ENCODE measurements at places on chromosomes 13 and 19.

- DNase-seq: no peak
Observed at GRCh38 chr13:110902370-110902769, 12.5 kb downstream of the ANKRD10 start.

DNA sequence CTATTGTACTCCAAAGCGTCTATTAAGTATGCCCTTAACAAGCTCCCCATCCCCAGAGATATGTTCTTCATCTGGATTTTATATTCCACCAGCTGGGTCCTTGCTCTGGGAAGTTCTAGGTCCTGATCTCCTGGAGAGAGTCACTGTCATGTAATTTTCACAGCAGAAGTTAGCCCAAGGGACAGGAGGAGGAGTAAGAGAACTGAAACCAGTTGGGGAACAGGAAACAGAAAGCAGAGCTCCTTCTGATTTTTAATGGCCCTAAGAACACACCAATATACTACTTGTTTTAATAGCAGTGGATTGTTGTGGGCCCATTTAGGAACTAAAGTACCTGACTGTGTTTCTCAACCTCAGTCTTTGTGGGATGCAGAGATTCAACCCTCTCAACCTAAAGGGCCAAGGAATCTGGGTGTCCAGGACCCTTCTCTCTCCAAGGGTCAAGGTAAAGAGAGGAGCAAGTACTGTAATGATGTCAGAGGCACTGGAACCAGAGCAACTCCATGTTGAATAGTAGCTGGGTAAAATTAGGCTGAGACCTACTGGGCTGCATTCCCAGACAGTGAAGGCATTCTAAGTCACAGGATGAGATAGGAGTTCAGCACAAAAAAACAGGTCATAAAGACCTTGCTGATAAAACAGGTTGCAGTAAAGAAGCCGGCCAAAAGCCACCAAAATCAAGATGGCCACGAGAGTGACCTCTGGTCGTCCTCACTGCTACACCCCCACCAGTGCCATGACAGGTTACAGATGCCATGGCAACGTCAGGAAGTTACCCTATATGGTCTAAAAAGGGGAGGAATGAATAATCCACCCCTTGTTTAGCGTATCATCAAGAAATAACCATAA is 8.1 kb upstream of the FPR3 start:
- no peak for DNase-seq

GRCh38 chr13:26255691-26256277 is 1.9 kb downstream of the CDK8 start:
- peak; percentile 36 for DNase-seq

DNA sequence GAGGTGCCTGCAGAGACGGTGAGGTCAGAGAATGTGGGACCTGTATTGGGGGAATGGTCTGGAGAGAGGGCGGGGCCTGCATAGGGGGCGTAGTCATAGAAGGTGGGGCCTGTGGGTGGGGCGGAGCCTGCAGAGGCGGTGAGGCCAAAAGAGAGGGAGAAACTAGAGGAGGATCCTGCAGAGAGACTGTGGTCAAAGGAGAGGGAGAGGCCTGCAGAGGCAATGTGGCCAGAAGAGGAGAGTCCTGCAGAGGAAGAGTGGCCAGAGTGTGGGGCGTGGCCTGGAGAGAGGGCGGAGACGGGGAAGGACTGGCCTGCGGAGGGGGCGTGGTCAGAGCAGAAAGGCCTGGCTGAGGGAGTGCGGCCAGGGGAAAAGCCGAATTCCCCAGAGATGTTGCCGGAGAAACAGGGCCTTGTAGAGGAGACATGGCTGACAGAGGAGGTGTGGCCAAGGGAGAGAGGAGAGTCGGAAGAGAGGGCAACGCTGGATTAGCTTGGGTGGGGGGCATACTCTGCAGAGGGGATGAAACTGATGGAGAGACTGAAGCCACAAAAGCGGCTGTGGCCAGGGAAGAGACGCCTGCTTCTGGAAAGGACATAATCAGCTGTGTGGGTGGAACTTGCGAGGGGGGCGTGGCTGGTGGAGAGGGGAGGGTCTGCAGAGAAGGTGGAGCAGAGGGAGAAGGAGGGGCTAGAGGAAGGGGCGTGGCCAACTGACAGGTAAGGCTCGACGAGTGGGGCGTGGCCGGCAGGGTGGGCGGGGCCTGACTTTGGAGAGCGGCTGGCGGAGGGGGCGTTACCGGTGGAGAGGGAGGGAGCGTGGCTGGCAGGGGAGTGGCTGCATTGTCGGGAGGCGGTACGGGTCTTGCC is 2.5 kb downstream of the PRR36 start:
- DNase-seq: peak; percentile 90

DNA sequence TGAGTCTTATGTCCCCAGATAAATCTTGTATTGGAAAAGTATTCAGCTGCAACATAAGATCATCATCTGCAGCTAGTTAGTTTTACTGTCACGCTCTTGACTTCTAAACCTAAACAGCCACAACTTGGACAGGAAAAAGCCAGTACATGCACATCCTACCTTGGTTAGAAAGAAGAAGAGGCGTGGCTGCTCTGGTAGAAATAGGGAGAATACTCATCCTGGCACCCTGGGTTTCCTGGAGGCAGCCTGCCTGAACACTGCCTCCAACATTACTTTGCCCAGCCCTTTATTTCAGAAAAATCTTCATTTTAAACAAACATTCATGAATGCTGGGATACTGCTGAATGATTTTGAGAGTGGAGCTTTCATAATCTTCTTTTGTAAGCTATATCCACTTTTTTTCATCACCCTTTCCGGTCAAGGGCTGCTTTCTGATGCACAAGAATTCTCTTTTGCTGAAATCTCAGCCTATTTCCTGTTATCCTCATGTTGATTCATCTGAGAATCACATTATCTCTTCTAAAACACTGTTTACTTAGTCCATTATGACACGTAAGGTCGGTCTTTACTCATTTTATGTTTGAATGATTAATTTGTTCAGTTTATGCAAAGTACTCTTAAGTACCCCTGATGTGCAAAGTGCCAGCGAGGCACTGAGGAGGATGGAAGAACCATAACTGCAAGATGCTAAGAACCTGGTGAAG is 55.2 kb downstream of the STARD13 start:
- no peak for DNase-seq

- DNase-seq: no peak
Observed at GRCh38 chr19:51521781-51522180, 9.7 kb downstream of the SIGLEC6 start.

DNA sequence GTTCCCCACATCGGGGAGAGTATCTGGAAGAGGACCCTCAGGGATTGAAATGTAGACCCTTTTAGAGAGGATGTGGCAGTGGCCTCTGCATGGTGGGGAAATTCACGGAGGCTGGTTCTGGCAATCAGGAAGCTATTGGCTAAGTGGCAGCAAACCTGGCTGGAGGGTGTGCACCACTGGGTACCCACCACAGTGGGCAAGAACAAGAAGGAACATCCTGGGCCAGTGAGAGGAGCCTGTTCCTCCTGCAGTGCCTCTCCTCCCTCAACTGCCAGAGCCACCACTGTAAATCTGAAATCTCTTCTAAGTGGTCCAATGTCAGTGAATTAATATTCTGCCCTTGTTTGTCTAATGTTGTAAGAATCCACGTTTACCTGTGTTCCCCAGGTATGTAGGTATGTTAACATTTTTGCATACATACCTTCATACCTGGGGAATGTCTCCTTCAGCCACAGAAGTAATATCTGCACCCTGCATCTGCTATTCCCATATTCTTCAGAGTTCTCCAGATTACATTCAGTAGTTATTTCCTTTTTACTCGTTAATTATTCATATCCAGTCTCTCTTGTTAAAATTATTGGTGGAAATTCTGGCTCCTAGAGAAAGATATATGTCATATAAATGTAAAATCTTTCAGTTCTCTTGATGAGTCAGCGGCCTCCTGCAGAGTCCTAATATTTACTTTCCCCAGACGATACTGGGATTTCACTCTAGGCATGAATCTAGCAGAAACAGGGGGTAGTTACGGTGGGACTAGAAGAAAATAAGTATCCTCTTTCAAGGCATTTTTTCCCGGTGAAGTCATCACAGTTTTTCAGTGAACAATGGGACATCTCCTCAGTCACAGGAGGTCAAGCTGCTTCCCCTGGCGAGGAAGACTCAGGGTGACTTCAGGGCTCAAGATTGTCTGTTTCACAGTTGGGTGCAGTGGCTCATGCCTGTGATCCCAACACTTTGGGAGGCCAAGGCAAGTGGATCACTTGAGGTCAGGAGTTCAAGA is 148.3 kb downstream of the MYO16 start:
- no peak for DNase-seq

- peak; percentile 67 for DNase-seq
Observed at GRCh38 chr13:35953537-35954206, 177.5 kb downstream of the DCLK1 start.

- no peak for DNase-seq
Observed at GRCh38 chr19:23241419-23241818, 8.8 kb downstream of the ZNF724 start.

GRCh38 chr19:55041627-55042343 is 3.7 kb upstream of the GP6 start:
- DNase-seq: no peak

GRCh38 chr19:23957660-23958281 is 43.1 kb downstream of the ZNF726 start:
- DNase-seq: peak; percentile 60

- DNase-seq: no peak
Observed at GRCh38 chr13:107977071-107977574, 238.2 kb downstream of the LIG4 start.

DNA sequence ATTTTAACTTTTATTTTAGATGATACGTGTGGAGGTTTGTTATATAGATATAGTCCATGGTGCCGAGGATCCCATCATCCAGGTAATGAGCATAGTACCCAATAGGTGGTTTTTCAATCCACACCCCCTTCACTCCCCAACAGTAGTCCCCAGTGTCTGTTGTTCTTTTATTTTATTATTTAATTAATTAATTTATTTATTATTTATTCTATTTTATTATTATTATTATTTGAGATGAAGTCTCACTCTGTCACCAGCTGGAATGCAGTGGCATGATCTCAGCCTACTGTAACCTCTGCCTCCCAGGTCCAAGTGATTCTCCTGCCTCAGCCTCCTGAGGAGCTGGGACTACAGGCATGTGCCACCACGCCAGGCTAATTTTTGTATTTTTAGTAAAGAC is 2086.2 kb downstream of the PCDH9 start:
- no peak for DNase-seq

DNA sequence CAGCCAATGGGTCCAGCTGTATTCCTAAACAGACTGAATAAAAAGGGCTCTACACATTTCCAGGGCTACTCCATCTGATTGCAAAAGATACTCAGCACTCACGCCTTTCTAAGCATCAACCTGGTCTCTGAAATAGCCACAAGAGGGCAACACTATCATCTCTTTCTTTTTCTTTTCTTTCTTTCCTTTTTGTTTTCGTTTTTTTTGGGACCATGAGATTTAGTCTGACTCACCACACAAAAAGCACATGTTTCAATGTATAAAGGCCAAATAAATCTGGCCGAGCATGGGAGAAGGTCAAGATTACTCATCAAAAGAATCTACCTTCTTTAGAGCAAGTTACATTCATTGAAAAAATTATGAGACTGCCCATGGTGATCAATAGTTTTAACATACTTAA is 805.6 kb upstream of the ARGLU1 start:
- DNase-seq: peak; percentile 82

DNA sequence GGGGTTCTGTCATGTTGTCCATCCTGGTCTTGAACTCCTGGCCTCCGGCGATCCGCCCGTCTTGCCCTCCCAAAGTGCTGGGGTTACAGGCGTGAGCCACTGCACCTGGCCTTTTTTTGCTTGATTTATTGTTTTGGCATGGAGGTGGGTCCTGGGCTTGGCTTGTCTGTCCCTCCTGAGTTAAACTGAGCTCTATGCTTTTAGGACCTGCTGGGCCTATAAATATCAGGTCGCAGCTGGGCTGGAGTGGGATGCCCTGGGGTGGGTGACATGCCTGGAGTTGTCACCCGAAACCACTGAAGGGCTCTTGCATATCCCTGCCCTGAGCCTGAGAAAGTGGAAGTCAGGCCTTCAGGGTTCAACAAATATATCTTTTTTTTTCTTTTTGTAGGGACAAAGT is 5.5 kb downstream of the ARRDC5 start:
- DNase-seq: no peak

- DNase-seq: no peak
Observed at GRCh38 chr19:6416658-6417405, 7.8 kb downstream of the KHSRP start.

- no peak for DNase-seq
Observed at GRCh38 chr13:82747291-82747690, 1135.0 kb downstream of the SLITRK1 start.

- peak; percentile 80 for DNase-seq
Observed at GRCh38 chr13:75365724-75366173, 116.2 kb downstream of the TBC1D4 start.

GRCh38 chr19:46353730-46354528 is 7.0 kb downstream of the PPP5C start:
- no peak for DNase-seq

Data from ACHN (cell line).